Umbilical cord (tissue), 2 donors: ENCODE measurements at places on chromosomes 3 and 15.

DNA sequence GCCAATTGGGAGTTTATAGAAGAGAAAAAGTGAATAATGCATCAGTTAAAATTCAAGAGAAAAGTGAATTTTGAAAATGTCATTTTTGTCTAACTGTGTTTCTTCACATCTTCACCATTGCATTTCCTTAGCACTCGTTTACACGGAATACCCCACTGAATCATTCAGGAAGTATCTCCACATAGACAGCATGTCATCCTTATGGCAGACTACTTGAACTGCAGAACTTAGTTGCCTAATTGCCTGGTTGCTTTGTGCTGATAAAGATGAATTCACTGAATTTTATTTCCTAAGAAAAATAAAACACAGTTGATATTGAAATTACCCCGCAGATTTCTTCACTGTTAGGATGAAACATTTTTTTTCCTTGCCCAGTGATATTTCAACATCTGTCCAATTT lies 627.1 kb downstream of the ROBO1 start:
- no peak for DNase-seq

DNA sequence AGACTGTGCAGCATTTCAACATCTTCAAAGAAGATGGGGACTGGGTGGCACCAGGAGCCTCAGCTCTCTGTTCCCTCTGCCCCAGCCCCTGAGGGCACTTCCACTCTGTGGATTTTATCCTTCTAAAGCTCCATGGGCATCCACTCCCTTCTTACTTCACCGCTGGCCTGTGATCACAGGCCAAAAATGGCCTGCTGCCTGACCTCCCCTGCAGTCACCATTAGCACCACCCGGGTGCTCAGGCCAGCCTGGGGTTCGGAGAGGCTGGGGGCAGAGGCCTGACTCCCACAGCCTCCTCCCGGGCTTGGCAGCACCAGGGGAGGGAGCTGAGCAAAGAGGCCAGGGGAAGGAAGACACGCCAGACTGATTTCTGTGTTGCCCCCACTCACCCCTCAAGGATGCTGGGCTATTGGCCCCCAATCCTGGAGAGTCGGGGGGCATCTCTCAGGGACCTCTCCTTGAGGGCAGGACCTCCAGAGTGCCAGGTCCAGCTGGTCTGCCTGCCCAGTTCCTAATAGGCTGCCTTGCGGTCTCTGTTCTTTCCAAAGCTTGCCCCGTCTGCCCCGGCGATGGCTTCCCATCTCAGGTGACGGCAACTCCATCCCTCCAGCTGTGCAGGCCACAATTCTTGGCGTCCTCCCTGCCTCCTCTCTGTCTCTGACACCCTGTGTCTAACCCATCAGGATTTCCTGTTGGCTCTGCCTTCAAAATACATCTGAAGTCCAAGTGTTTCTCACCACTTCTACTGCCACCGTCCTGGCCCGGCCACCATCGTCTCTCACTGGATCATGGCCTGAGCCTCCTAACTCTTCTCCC lies 67.1 kb downstream of the EXOG start:
- no peak for DNase-seq

- peak; percentile 86 for DNase-seq
Measured at GRCh38 chr3:9809615-9810432, at the start of gene TTLL3. Gene TTLL3 (plus strand): TSS chr3:9810262. CDS start chr3:9810662, 400 bp downstream.

DNA sequence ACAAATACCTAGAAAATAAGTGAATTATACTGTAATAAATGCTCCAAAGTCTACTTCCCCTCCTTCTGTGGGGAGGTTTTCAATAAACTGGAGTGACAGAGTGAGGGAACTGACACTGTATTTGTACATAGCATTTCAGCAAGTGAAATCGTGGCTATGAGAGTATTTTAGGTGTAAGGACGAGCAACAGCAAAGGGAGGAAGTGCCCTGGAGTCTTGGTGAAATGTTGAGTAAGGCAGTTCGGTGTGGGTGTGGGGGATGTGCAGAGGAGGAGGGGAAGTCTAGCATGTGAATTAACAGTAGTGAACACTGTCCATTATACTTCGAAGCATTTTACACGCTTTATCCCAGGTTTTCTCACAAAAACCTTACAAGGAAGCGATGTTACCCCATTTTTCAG lies 18.1 kb upstream of the P2RY13 start:
- peak; percentile 42 for DNase-seq

DNA sequence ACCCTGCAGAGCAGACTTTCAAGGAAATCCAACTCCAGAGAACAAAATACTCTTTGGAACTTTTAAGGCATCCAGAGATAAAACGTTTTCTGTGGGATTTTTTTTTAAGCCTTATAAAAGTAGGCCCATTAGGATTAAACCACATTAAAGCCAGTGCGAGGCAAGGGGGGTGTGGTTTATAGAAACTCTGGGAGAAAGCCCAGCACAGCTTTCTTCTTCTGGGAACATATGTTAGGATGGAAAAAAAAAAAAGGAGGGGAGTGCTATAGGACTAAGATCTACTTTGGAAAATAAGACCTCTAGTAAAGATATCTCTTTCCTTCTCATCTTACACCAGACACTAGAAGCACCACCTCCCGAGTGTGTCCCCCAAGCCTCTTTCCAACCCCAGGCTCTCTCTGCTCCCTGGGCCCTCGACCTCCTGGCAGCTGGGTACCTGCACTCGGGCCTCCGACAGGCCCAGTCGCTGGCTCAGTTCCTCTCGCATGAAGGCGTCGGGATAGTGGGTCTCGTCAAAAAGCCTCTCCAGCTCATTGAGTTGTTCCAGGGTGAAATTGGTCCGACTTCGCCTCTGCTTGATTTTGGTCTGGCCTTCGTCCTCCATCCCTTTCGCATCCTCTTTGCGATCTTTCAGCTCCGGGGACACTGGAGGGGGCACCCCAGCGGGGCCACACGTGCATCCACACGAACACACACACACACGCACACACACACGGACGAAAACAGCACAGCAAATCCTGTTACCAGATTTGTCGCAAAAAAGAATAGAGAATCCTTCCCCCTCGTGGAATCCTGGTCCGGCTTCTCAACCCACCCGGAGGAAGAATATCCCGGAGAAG lies 3.8 kb downstream of the SHOX2 start:
- DNase-seq: no peak

DNA sequence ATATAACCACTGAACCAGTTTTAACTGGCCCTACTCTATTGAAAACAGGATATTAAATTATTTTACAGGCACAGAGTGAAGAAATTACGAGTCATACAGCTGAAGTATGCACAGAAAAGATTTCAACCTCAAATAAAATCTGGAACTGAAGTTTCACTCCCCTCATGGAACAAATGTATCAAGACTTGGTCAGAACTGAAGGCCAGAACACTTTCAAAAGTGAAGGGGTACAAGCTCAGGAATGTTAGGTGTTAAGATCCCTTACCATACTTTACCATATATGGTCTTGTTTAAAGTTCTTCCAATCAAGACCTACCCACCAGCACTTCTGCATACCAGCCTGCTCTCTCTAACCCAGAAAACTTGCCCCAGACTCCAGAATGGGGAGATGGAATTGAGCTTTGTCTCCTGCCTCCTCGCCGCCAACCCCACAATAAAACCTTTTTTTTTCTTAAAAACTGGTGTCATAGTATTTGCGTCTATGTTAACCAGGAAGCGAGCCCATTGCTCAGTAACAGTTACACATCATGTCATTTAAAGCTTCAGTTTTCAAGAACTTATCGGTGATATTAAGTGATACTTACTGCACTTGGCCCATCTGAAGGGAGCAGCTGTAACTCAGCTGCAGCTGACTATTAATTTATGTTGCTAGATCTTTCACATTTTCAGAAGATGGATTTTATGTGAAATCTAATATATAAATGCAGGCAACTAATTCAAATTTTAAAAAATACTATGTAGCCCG lies 59.9 kb downstream of the OXSM start:
- peak; percentile 3 for DNase-seq

DNA sequence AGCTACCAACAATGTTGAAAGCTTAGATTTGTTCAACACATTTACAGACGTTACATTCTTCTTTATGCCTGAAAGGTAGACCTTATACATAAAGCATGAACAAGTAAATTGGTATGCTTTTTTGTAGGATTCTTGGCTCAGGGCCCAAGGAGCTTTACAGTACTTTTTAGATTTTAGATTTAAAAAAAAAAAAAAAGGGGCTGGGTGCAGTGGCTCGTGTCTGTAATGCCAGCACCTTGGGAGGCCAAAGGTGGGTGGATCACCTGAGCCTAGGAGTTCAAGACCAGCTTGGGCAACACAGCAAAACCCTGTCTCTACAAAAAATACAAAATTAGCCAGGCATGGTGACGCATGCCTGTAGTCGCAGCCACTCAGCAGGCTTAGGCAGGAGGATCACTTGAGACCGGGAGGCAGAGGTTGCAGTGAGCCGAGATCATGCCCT lies 39.7 kb downstream of the MEF2A start:
- DNase-seq: peak; percentile 8
